ENCODE measurements at places on chromosomes 16 and 17.

DNA sequence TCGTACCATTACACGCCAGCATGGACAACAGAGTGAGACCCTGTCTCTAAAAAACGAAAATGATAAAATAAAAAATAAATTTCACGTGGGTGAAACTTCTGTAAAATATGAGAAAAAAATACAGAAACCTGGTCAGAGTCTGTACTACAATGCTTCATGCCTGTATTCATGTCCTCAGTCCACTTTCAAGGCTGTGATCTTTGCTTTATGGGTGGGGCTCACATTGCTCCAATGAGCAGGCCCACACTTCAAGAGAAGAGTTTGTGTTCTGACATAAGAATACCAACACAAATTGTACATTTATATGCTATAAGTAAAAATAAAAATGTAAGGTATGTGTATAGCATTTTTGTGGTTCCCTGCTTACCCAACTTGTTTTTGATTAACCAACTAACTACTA lies 32.2 kb upstream of the ABCA3 start:
- DNase-seq: no peak

DNA sequence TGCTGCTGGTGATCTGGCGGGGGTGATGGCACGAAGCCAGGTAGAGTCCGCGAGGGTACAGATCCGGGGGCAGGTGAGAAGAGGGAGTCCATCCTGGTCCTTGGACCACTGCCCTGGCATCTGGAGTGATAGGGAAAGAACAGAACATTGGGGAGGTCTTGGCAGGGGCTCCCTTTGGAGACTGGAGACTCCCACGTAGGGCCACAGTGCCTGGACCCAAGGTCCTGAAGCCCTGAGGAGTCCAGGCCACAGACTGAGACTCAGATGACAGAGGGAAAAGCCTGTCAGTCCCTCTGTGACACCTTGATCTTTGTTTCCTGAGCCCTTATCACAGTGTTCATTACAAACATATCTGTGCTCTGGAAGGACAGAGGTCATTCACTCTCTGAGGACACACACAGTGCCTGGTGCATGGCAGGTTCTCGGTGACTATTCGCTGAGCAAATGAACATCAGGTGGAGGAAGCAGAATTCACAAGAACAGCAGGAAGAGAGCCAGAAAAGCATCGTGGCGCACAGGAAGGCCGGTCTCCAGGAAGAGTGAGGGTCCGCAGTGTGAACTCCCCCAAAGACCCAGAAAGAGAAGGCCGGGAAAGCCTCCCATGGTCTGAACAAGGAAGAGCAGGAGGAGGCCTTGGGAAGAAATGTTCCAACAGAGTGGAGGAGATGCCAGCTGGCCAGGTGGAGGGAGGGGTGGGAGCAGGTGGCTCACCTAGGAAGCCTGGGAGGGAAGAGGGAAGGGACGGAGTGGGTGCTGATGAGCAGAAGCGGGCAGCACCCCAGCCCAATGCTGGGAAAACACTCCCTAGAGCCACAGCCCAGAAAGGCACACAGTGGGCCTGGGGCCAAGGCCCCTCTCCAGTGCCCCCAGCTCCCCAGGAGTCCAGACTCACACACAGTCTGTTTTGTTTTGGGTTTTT lies 20.5 kb downstream of the PEMT start:
- DNase-seq: peak; percentile 38

- no peak for DNase-seq
Observed at GRCh38 chr16:82796047-82796446, 169.3 kb downstream of the CDH13 start.

DNA sequence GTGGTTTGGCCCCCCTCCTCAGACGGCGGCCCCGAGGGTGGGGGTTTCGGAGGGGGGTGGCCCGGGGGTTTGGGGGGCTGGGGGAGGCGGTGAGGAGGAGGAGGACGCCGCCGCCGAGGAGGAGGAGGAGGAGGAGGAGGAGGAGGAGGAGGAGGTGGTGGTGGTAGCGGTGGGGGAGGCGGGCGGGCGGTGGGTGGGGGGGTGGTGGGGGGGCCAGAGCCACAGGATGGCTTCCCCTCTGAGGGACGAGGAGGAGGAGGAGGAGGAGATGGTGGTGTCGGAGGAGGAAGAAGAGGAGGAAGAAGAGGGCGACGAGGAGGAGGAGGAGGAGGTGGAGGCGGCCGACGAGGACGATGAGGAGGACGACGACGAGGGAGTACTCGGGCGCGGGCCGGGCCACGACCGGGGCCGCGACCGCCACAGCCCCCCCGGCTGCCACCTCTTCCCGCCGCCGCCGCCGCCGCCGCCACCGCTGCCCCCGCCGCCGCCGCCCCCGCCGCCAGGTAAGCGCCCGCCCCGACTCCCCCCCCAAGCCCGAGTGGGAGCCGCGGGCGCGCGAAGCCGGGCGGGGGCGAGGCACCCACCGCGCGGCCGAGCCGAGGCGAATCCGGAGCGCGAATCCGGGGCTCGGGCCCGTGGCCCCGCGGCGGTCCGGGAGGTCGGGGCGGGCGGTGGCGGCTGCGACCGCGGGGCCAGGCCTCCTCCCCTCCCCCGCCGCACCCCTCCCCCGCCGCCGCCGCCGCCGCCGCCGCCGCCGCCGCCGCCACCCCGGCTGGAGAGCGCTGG lies 3.8 kb upstream of the CHD3 start:
- no peak for DNase-seq

DNA sequence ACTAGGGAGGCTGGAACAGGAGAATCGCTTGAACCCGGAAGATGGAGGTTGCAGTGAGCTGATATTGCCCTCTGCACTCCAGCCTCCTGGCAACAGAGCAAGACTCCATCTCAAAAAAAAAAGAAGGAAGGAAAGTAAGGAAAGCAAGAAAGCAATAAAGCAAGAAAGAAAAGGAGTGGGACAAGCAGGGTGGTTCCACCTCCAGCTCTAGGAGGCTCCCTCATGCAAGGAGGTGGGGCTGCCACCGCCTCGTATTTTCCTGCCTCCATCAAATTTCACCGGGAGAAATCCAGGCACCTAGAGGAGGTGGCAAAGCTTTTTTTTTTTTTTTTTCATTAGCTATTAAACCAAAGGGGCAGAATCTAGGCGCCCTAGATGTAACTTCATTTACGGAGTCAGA lies 1.0 kb downstream of the CYB561 start:
- no peak for DNase-seq

DNA sequence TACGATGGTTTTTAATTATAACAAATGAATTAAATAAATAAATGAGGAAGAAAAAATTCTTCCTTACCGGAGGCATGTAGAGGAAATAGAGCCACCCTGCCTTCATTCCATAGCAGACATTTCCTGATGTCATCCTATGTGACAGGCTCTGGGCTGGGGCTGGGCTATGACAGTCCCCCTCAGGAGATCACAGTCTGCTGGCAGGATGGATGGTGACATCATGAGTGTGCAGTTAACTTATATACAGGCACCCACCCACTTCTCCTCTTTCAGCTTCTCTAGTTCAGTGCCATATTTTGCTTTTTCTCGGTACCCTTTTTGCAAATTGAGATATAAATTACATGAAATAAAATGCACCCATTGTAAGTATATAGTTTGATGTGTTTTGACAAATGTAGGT lies 6.4 kb upstream of the CMTM3 start:
- DNase-seq: no peak

- DNase-seq: no peak
Observed at GRCh38 chr17:76715496-76715830, 4.7 kb upstream of the MXRA7 start.

GRCh38 chr17:52181782-52182181 lies 23.3 kb upstream of the CA10 start:
- no peak for DNase-seq

GRCh38 chr16:89009343-89010209 lies 32.6 kb upstream of the CBFA2T3 start:
- DNase-seq: no peak

GRCh38 chr16:49453021-49453420 lies 79.4 kb downstream of the C16orf78 start:
- no peak for DNase-seq

DNA sequence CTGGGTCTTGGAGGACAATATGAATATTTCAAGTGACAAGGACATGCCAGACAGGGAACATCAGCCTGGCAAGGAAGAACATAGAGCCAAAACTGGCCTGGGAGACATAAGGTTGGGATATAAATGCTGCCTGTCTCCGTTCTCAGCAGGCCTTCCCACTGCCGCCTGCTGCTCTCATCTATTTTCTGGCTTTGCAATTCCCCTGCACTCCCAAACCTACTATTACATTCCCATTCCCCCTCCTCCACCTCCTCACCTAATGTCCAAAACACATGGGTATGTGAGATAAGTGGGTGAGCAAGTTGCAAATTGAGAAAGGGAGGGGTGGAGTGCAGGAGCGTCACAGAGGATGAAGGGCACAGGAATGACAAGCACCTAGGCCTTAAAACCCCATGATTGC lies 244.3 kb upstream of the CDH8 start:
- DNase-seq: no peak

DNA sequence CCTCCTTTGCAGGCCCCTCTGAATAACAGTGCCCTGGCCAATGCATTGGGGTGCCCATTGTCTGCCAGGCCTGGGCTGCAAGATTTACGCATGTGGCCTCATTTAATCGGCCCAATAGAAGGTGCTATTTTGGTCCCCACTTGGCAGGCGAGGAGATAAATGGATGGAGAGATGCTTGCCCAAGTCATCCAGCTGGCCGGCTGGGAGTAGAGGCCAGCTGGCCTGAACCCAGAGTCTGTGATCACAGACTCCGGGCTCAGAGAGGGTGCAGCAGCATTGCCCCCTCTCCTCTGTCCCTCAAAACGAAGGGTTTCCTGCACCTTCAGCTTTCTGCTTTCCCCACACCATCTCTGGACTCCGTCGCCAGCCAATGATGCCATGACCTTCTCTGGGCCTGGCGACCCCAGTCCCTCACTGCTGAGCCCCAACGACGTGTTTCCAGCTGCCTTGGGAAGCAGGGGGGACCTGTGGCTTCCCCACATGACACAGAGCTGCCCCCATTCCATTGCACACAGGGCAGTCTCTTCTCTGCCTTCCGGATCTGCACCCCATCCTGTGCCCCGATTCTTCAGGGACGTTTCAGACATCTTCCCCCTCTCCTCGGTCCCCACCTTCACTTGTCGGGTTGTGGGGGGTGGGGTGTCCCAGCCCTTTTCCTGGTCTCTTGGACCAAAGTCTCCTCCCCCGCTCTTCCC lies 3.5 kb upstream of the ADGRG1 start:
- no peak for DNase-seq

DNA sequence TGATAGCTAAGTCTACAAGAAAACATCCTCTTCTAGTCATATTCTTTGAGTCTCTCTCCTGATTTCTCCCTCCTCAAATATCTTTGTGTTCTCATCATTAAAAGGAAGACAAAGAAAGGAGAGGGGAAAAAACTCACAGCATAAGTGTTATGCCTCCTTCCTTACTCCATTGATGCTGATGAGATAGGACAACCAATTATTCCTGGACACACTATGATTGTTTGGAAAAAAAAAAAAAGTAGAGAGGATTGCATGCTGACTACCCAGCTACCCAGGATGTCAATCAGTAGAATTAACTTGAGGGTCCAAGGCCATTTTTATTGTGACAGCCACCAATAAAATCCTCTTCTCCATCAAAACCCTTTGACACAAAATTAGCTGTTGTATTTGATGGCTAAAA lies 299.1 kb upstream of the CDH8 start:
- no peak for DNase-seq

DNA sequence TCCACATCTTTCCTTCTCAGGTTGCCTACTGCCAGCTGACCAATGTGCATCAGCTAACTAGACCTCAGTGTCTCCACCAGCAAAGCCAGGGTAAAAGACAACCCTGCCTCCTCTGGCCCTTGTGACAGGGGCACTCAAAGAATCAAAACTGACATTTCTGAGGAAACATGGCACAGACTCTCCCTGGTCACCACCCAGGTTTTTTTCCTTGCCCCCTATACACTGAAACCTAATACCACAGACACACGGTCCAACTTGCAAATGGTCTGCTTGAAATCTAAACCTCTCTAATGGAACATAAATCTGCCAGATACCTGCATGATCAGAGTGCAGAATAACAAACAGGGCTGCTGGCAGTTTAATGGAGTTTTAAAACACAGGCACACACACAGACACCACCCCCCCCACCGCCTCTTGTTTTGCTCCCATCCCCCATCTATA lies 19.5 kb upstream of the CORO6 start:
- no peak for DNase-seq

DNA sequence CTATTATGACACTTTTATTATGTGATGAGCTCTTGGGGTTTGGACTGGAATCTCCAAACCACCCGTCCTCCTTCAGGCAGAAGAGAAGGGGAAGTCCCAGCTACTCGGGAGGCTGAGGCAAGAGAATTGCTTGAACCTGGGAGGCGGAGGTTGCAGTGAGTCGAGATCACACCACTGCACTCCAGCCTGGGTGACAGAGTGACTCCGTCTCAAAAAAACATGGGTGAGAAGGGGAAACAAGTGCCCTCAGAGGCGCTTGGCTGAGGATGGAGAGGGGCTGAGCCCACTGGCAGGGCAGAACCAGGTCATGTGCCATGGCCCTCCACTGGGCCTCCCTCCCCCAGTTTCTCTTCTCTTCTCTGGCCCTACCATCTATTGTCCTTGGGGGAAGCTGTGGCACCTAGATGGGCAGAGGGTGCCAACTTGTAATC lies 120.9 kb upstream of the SMURF2 start:
- DNase-seq: no peak

GRCh38 chr17:45639297-45639849 lies 144.7 kb upstream of the CRHR1 start:
- no peak for DNase-seq

DNA sequence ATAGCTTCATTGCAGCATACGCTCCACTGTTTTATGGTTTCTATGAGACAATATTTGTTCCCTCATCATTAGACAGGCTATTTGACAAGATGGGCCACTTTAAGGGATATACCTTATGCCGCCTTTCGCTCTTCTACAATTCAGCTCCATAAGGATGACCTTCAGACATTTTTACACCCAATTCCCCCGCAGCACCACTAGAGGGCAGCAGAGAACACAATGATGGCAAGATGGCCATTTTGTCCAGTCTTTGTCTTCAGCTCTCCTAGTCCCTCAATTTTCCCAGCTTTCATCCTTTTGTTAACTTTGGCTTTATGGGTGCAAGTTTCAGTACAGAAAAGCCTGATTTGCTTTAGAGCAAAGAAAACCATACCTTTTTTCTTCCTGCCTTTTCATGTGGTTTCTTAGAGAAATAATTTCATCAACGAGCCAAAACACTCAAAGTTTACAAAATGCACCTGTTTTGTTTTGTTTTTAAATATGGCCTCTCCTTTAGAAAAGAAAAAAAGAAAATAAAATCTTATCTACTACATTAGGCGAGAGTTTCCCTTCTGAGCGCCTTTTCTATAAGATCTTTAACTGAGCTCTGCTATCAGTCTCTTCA lies 355.3 kb downstream of the TOX3 start:
- DNase-seq: peak; percentile 69

DNA sequence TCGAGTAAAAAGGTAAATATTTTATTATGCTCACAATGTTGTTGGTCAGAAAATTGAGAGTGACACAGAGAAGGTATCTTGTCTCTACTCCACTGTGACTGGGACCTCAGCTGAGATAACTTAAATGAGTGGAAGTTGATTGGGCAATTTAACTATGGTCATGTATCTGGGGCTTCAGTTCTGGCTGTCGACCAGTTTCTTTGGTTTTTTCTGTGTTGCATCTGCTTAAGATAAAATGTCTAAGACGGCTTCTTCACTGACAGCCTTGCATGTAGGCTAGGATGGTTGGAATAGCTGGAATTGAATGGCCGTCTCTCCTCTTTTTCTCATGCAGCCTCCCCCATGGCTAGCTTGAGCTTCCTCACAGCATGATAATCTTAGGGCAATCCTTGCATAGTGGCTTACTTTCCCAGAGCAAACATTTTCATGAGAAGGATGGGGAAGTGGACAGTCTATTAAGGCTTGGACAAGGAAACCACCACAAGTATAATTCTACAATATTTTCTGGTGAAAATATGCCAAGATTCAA lies 433.7 kb downstream of the KIF2B start:
- no peak for DNase-seq

Measured in NCI-H1092 (cell line).